ENCODE measurements at places on chromosomes 2 and 18. TPM values are rescaled to one million over a fixed set of nuclear protein-coding genes. Genes with fewer than 3 reads are reported as not detected.

- H3K27me3 ChIP-seq, result peaks cover 52% of the 10 kb centered on the region
- no peak for DNase-seq
These were observed 90.8 kb upstream of the MGAT4A start for GRCh38 chr2:98821629-98822135.

- no peak for DNase-seq
- H3K27me3 ChIP-seq, result peaks cover 4% of the 10 kb centered on the region
- H3K4me1 ChIP-seq, result peaks cover 12% of the 10 kb centered on the region
- no peak overlapping the region for H3K27ac ChIP-seq
- H3K36me3 ChIP-seq, result peaks cover 15% of the 10 kb centered on the region
- H3K4me3 ChIP-seq, result no peak overlapping the region
These were observed 100.8 kb downstream of the ASB1 start for GRCh38 chr2:238527565-238527964.

GRCh38 chr2:23904692-23905091, 22.2 kb downstream of the ATAD2B start:
- H3K36me3 ChIP-seq, result peaks cover 1% of the 10 kb centered on the region
- H3K4me3 ChIP-seq, result no peak overlapping the region
- H3K27me3 ChIP-seq, result no peaks in the 10 kb centered on the region
- peaks cover 6% of the 10 kb centered on the region for H3K4me1 ChIP-seq
- no peak for DNase-seq
- H3K27ac ChIP-seq, result peak overlapping the region; percentile 17

GRCh38 chr2:1675633-1676032, 68.7 kb downstream of the PXDN start:
- peaks cover 18% of the 10 kb centered on the region for H3K36me3 ChIP-seq
- H3K4me1 ChIP-seq, result no peaks in the 10 kb centered on the region
- no peak for DNase-seq
- no peaks in the 10 kb centered on the region for H3K27me3 ChIP-seq
- no peak overlapping the region for H3K4me3 ChIP-seq
- no peak overlapping the region for H3K27ac ChIP-seq

The SPP2 gene
- total RNA-seq, result not detected

DNA sequence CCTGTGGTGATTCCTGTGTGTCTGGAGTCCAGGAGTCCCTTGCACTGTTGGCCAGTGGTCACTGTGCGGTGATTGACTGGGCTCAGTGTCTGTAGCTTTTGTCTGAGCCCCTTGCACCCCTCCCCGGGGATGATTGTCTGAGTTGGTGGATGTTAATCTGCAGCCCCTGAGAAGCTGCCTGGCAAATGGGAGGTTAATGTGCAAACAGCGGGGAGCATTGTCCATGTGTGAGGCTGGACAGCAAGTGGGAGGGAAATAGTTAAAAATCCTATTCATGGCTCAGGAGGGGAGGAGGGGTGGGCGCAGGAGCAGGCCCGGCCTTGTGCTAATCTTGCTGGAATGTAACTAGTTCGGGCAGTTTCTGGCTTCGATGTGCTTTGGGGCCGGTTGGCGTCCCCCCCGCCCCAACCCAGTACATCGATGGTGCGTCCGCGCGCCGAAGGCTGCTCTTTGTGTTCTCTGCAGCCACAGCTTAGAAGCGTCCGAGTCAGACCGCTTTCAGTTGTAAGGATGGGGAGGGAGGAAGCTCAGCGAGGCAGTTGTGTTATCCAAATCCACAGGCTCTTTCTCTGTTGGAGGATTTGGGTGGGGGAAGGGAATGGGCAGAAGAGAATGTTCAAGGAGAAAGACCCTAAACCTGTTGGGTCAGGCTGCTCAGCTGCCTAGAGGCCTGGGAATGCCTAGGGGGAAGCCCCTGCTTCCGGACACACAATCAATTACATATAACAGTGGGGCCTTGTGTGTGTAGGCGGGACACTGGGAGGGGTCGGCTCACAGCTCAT, 71.8 kb downstream of the TGOLN2 start:
- H3K4me3 ChIP-seq, result peak overlapping the region; percentile 75
- peak overlapping the region; percentile 100 for H3K27ac ChIP-seq
- DNase-seq, result peak; percentile 76
- peaks cover 87% of the 10 kb centered on the region for H3K4me1 ChIP-seq

The G6PC2 gene
- total RNA-seq, result not detected

- H3K36me3 ChIP-seq, result no peaks in the 10 kb centered on the region
- peaks cover 18% of the 10 kb centered on the region for H3K27me3 ChIP-seq
- peaks cover 23% of the 10 kb centered on the region for H3K4me1 ChIP-seq
- H3K4me3 ChIP-seq, result no peak overlapping the region
- no peak overlapping the region for H3K27ac ChIP-seq
These were observed 93.5 kb downstream of the CAPN13 start for GRCh38 chr2:30713698-30714097.

DNA sequence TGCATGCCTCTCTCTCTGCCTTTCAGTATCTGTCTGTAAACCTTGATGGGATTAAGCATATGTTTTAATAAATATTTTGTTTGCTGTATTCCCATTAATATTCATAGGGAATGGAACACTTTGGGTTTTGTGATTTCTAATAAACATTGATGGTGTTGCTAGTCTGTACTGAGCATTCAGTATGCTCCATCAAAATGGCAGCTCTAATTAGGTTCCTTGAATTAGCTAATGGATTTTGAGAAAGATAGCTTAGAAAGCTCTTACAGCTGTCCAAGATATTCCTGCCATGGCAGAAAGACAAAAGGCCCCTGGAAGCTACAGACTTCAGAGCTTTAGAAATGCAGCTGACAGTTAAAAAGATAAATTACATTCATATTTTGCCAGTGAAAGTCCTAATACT, 199.2 kb upstream of the NRP2 start:
- H3K4me3 ChIP-seq, result no peak overlapping the region
- H3K36me3 ChIP-seq, result peaks cover 2% of the 10 kb centered on the region
- H3K4me1 ChIP-seq, result peaks cover 11% of the 10 kb centered on the region
- no peak overlapping the region for H3K27ac ChIP-seq
- no peaks in the 10 kb centered on the region for H3K27me3 ChIP-seq

DNA sequence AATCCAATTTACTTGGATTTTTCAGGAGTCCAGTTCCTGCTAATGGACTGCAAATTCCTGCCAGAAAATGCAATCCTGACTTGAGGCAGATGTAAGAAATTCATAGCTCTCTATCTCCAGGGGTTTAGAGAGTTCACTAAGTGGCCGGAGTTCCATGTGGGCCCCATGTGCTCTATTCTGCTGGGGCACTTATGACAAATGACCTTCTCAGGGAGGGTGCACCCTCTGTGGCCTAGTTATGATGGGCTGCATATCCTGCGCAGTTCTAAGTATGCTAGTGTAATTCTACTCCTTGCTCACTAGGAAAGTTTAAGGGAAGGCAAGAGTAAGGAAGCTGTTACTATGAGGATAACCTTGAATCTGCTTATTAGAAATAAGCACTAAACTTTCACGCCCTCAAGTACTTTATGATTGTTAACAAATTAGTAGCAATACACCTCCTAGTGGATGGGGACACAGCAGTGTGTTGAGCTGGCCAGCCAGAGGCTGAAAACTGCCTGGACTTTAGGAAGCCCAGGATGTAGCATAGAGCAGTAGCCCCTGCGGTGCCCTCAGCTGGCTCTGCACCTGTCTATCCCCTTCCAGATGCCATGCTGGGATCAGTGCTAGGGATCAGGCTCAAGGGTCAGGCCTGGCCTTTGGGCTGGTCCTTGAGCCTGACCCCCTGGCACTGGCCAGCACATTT, 14.4 kb downstream of the SMYD1 start:
- H3K36me3 ChIP-seq, result no peaks in the 10 kb centered on the region
- no peaks in the 10 kb centered on the region for H3K27me3 ChIP-seq
- no peak for DNase-seq
- H3K4me3 ChIP-seq, result no peak overlapping the region
- peaks cover 5% of the 10 kb centered on the region for H3K4me1 ChIP-seq
- peak overlapping the region; percentile 55 for H3K27ac ChIP-seq

GRCh38 chr18:48846423-48846932, 104.3 kb downstream of the SMAD7 start:
- no peak for DNase-seq
- no peak overlapping the region for H3K27ac ChIP-seq
- H3K27me3 ChIP-seq, result no peaks in the 10 kb centered on the region
- H3K36me3 ChIP-seq, result peaks cover 1% of the 10 kb centered on the region

The MITD1 gene
- 38.4 TPM for total RNA-seq

The WNT10A gene
- not detected for total RNA-seq

The LOXHD1 gene
- 0.33 TPM for total RNA-seq

GRCh38 chr2:181947273-181947672, 38.4 kb upstream of the PPP1R1C start:
- H3K4me1 ChIP-seq, result peaks cover 32% of the 10 kb centered on the region
- no peaks in the 10 kb centered on the region for H3K36me3 ChIP-seq
- DNase-seq, result no peak
- H3K4me3 ChIP-seq, result no peak overlapping the region
- no peak overlapping the region for H3K27ac ChIP-seq

DNA sequence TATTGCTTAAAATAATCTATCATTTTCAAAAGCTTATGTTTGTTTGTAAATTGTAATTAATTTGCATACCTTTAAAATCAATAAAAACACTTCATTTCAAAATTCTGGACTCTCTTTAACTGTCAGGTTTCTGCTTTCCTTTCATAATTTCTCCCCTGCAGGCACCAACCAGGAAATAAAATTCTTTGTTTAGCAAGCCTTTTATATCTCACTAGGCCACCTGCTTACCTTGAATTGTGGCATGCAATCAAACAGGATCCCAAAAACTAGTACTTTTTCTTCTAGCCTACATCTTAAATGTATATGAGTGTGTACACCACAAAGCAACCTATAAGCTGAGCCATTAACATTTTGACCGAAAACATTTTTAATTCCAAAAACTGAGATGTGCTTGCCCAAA, 233.1 kb downstream of the NR4A2 start:
- no peak overlapping the region for H3K27ac ChIP-seq
- no peak for DNase-seq
- no peaks in the 10 kb centered on the region for H3K27me3 ChIP-seq
- peaks cover 8% of the 10 kb centered on the region for H3K4me1 ChIP-seq
- peaks cover 2% of the 10 kb centered on the region for H3K36me3 ChIP-seq

GRCh38 chr2:28399289-28399688, 6.6 kb downstream of the FOSL2 start:
- no peak overlapping the region for H3K4me3 ChIP-seq
- no peak for DNase-seq
- H3K36me3 ChIP-seq, result no peaks in the 10 kb centered on the region
- H3K27ac ChIP-seq, result no peak overlapping the region
- peaks cover 8% of the 10 kb centered on the region for H3K4me1 ChIP-seq
- H3K27me3 ChIP-seq, result no peaks in the 10 kb centered on the region

GRCh38 chr2:235170536-235171521, 219.0 kb downstream of the SH3BP4 start:
- H3K4me3 ChIP-seq, result no peak overlapping the region
- H3K36me3 ChIP-seq, result no peaks in the 10 kb centered on the region
- no peak overlapping the region for H3K27ac ChIP-seq
- H3K4me1 ChIP-seq, result peaks cover 2% of the 10 kb centered on the region
- peaks cover 7% of the 10 kb centered on the region for H3K27me3 ChIP-seq

The GCFC2 gene
- 34.9 TPM for total RNA-seq

- no peak overlapping the region for H3K4me3 ChIP-seq
- H3K4me1 ChIP-seq, result no peaks in the 10 kb centered on the region
- H3K27me3 ChIP-seq, result no peaks in the 10 kb centered on the region
These were observed 15.0 kb downstream of the GPR45 start for GRCh38 chr2:105256431-105257047.

The MEIS1 gene
- total RNA-seq, result 306 TPM

GRCh38 chr2:44004735-44005602, 9.2 kb upstream of the LRPPRC start:
- H3K36me3 ChIP-seq, result no peaks in the 10 kb centered on the region
- H3K27ac ChIP-seq, result no peak overlapping the region
- H3K27me3 ChIP-seq, result no peaks in the 10 kb centered on the region
- no peak for DNase-seq
- H3K4me3 ChIP-seq, result no peak overlapping the region
- peaks cover 6% of the 10 kb centered on the region for H3K4me1 ChIP-seq

The TUBA4B gene
- total RNA-seq, result not detected

The FNDC4 gene
- 10.2 TPM for total RNA-seq

DNA sequence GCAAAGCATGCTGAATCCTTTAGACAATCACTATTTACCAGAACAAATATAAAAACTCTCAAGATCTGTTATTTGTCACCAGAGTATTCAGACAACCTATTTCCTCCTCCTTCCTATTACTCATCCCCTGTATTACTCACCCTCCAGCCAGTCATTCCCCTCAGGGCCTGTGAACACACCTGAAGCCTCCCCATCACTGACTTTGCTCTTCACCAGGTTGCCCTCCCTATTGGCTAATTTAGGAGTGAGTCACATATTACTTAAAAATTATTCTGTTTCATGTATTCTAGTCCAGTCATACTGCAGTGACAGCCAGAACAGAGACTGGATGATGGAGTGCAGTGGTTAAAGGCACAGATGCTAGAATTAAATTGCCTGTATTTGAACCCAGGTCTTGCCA, 3.7 kb upstream of the ATG16L1 start:
- H3K4me1 ChIP-seq, result peaks cover 3% of the 10 kb centered on the region
- H3K36me3 ChIP-seq, result peaks cover 4% of the 10 kb centered on the region
- DNase-seq, result no peak
- H3K27ac ChIP-seq, result no peak overlapping the region

The SMYD5 gene
- 30.2 TPM for total RNA-seq

The CABLES1 gene
- 4.2 TPM for total RNA-seq

The BMP10 gene
- total RNA-seq, result not detected

DNA sequence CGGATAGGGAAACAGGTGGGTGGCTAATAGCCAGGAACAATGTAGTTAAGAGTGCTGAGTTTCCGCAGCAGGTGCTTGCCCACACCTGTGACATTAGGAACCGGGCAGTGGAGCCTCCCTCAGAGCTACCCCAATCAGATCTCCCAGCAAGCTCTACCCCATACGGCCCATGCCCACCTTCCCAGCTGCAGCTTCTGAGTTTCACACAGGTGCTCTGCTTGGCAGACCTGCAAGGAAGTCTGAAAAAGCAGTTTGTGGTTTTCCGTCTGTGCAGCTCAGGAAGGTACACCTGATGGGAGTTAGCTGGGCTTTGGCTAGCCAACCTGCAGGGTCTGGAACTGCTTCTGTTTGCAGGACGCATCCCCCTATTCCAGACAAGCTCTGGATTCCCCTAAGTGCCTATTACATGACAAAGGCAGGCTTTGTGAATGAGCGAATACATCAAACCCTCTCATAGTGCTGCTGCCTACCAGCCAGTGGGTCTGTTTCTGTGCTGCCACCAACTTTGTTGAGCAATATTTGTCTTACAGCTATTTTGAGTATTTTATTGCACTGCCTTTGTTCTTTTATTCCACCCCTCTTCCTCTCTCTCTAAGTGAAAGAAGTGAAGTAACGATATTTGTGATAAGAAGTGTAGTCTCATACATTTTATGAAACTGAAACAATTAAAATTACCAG, 24.7 kb upstream of the CEP68 start:
- no peaks in the 10 kb centered on the region for H3K27me3 ChIP-seq
- H3K4me1 ChIP-seq, result peaks cover 1% of the 10 kb centered on the region
- H3K36me3 ChIP-seq, result no peaks in the 10 kb centered on the region
- no peak for DNase-seq
- no peak overlapping the region for H3K27ac ChIP-seq
- no peak overlapping the region for H3K4me3 ChIP-seq

GRCh38 chr2:227861011-227861410, 10.4 kb upstream of the DAW1 start:
- H3K4me3 ChIP-seq, result no peak overlapping the region
- no peaks in the 10 kb centered on the region for H3K36me3 ChIP-seq
- no peak for DNase-seq

GRCh38 chr2:197674591-197674990, 796 bp downstream of the RFTN2 start:
- H3K4me1 ChIP-seq, result peaks cover 22% of the 10 kb centered on the region
- H3K36me3 ChIP-seq, result no peaks in the 10 kb centered on the region
- peak overlapping the region; percentile 39 for H3K27ac ChIP-seq
- DNase-seq, result no peak
- H3K27me3 ChIP-seq, result no peaks in the 10 kb centered on the region
- peak overlapping the region; percentile 64 for H3K4me3 ChIP-seq

The SNRNP200 gene
- total RNA-seq, result 235 TPM

The ANKRD30B gene
- not detected for total RNA-seq

All from progenitor cell of endocrine pancreas (in vitro differentiated cells).